RWPE1 (cell line): ENCODE measurements at places on chromosomes 3 and 15.

- DNase-seq = no peak
Observed at GRCh38 chr3:69579306-69580041, 159.8 kb upstream of the MITF start.

- DNase-seq = no peak
Observed at GRCh38 chr3:56370991-56371775, 97.1 kb downstream of the ERC2 start.

- peak; percentile 8 for DNase-seq
Observed at GRCh38 chr15:32936283-32936918, 218.6 kb downstream of the GREM1 start.

GRCh38 chr3:59578129-59578528 is 528.3 kb upstream of the CFAP20DC start:
- no peak for DNase-seq

GRCh38 chr3:17830788-17831187 is 88.4 kb upstream of the TBC1D5 start:
- DNase-seq = no peak

- DNase-seq = peak; percentile 10
Observed at GRCh38 chr15:91496754-91497691, 356.5 kb upstream of the SLCO3A1 start.

DNA sequence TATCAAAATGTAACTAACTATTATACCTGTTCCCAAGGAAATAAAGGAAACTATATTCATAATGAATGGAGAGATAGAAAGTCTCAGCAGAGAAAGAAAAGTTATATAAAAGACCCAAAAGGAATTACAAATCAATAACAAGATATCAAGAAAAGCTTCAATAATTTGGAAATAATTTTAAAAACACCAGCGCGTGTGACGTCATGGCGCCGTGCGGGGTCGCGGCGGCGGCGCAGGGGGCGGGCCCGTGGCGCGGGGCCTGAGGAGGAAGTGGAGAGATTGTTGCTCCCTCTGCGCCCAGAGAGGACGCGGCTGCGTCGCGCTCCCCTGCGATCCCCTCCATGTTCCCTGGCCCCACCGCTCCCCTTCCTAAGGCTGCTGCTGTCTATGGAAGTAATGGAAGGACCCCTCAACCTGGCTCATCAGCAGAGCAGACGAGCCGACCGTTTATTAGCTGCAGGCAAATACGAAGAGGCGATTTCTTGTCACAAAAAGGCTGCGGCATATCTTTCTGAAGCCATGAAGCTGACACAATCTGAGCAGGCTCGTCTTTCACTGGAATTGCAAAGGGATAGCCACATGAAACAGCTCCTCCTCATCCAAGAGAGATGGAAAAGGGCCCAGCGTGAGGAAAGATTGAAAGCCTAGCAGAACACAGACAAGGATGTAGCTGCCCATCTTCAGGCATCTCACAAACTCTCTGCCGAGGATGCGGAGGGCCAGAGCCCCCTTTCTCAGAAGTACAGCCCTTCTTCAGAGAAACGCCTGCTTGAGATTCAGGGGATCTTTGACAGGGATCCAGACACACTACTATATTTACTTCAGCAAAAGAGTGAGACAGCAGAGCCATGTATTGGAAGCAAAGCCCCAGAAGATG is 4.1 kb downstream of the XCR1 start:
- DNase-seq = no peak

- no peak for DNase-seq
Observed at GRCh38 chr3:61146010-61146890, 105.0 kb downstream of the FHIT start.

DNA sequence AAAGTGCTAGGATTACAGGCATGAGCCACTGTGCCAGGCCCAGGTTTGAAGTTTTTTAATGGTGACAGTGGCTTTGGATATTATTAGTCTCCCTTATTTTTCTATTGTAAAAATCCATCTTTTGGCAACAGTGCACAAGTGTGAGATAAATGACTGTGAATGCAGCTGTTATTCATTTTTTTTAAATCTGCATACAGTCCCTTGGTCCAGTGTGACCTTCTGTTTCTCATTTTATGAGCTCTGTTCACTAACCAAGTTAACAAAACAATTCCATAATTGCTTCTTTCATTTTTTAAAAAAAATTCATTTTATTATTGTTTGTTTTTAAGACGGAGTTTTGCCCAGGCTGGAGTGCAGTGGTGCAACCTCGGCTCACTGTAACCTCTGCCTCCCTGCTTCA is 381.8 kb downstream of the NAALADL2 start:
- DNase-seq = no peak

GRCh38 chr3:156300371-156300770 is 180.0 kb downstream of the KCNAB1 start:
- no peak for DNase-seq

DNA sequence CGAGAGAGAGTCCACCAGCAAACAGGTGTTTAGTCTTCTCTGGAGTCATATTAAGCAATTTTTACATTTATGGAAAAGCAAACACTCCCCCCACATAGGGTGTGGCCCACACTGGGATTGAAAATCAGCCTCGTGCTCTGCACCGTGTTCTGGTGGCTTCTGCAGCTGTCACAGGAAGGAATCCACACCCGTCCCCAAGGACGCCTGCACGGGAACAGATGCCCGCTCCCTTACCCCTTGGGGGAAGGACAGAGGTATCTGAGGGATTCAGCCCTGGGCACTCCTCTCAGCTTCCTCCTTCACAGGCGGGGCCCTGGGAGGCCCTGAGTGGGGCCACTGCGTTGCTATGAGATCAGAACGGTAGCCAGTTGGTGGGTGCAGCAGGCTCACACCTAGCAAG is 27.8 kb downstream of the LIPC start:
- DNase-seq = no peak

GRCh38 chr3:186964071-186964470 is 33.7 kb downstream of the ST6GAL1 start:
- no peak for DNase-seq

DNA sequence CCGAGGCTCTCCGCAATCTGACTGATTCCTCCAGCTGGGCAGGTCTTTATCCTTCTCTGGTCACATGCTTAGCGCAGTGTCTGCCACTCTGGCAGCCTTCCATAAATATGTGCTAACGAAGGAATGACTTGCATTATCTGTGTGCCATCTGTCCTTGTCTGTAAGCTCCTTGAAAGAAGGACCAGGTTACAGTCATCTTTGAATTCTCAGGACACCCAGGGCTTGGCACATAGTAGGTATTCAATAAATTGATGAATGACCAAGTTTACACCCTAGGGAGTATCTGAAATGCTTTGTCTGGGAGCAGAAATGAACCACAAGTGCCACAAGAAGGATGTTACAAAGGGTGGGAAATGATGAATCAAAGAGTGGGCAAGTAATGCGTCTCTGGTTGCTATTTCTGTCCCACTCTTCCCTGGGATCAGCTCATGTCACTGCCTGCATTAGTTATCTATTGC is 16.5 kb upstream of the FAM3D start:
- DNase-seq = no peak

- DNase-seq = no peak
Observed at GRCh38 chr3:153079386-153079785, 82.6 kb upstream of the RAP2B start.

DNA sequence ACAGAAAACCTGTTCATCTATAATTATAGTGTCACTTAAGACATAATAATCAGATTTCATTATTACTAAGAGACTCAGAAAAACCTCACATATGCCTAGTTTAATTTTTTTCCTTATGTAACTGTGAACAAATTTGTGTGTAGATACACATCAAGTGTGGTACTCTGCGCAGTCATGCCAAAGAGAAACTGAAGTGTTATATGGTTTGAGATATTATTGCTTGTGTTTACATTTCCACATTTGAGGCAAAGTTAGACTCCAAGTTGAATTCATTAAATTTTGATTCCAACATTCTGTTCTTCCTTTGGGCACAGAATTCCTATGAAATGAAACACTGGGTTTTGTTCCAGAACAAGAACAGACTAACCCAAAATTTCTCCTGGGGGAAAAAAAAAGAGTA is 2.2 kb downstream of the MBNL1 start:
- no peak for DNase-seq

DNA sequence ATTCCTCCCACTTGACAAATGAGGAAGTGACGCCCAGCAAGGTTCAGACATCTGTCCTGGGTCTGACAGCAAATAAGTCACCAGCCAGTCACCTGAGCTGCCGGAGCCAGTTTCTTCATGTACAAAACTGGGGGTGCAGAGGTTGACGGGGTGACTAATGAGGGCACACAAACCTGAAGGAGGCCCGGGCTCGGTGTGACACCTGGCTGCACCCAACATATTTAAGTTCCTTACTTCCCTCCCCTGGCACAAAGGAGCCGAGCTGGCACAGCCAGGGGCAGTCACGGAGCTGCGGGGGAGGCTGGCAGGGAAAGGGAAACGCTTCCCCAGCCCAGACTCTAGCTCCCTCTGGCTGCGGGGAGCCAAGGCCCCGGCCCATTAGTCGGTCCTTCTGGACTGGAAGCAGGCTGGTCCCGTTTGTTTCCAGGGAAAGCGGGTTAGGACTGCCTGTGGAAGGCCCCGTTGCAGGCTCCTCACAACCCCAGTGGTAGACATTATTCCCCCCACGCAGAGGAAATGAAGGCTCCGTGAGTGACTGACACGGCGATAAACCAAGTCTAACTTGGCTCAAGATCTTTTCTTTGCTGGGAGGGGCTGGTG is 2.3 kb downstream of the FBXL22 start:
- DNase-seq = peak; percentile 68

- no peak for DNase-seq
Observed at GRCh38 chr3:141412936-141413354, 44.6 kb downstream of the ZBTB38 start.
